Fibroblast of lung (primary cell): ENCODE measurements at places on chromosomes 3 and 15. TPM values are rescaled to one million over a fixed set of nuclear protein-coding genes. Genes with fewer than 3 reads are reported as not detected.

GRCh38 chr3:100402256-100402655 is 917 bp downstream of the LNP1 start:
- peak; percentile 47 for DNase-seq

DNA sequence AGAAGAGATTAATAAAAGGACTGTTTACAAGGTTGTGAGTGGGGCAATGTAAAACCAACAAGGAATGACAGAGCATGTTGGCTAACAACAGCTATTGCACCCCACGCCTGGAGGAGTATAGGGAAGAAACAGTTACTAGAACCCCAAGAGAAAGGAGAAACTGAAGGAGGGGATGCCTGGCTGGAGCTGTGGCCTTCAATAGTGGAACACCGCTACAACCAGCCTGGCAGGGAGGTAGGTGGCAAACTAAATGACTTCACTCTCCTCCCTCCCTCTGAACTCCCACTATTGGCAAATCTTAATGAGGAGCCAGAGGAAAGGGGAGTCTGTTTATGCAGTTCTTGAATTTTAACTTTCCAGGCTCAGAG is 7.2 kb upstream of the CD47 start:
- no peak for DNase-seq

GRCh38 chr3:14592836-14593235 is 52.7 kb upstream of the GRIP2 start:
- no peak for DNase-seq

DNA sequence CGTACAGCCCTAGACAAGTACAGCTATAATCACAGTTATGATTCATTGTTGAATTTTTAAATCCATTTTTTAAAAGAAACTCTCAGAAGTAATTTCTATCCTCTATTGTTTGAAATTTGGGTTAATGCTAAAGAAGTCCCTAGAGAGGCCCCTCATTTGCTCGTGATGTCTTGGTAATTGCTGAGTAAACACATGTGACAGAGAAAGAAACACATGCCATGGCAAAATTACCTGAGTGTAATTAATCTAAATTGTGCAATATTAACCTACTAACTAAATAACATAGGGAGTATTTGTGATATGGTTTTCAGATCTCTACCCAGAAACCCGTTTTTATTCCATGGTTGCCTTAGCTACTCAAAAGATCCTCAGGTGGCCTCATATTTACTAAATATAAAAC is 10.8 kb downstream of the NEK10 start:
- no peak for DNase-seq

- peak; percentile 66 for DNase-seq
These were observed 29.6 kb downstream of the PSMD6 start for GRCh38 chr3:63993653-63994079.

DNA sequence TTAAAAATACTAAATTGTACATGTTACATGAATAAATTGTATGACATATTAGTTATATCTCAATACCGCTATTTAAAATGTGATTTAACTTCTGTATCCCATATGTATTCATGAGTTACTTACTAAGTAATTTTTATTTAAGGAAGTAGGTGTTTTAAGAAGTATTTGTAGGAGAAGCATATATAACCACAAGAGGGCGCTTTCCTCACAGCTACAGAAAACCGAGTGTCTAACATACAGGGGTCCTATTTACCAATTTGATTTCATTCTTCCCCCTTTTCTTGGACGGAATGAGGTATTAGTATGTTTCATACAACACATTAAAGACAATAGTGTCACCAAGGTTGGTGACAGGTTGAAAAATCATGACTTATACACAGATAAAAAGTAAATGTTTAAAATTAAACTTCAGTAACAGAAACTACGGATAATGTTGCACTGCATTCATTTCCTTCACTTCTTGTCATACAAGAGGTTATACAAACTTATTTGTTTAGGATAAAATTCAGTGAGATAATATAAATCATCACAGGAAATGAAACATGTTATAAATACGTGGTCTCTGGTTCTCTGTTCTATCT is 253.6 kb downstream of the MAGI1 start:
- peak; percentile 68 for DNase-seq

- DNase-seq: peak; percentile 64
These were observed 43.5 kb downstream of the IFT57 start for GRCh38 chr3:108178676-108179075.

DNA sequence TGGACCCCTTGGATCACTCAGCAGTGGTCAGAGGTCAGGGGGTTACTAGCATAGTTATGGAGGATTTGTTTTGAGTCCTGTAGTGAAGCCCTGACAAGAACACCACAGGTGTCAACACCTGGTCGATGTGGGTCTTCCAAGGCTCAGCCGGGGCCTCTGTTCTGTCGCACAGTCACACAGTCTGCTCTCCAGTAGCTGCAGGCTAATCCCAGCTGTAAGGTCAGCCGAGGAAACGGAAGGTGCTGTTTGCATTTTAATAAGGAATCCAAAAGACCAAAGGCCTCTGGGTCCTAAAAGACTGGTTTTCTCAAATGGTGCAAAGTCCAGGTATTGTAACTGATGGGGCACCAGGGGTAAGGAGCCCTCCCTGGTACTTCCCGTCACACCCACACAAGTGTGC is 71.7 kb downstream of the RPLP1 start:
- no peak for DNase-seq

GRCh38 chr15:81573098-81573746 is 199.2 kb upstream of the TMC3 start:
- DNase-seq: no peak

- DNase-seq: no peak
These were observed 41.8 kb downstream of the CBLB start for GRCh38 chr3:105826778-105827634.

DNA sequence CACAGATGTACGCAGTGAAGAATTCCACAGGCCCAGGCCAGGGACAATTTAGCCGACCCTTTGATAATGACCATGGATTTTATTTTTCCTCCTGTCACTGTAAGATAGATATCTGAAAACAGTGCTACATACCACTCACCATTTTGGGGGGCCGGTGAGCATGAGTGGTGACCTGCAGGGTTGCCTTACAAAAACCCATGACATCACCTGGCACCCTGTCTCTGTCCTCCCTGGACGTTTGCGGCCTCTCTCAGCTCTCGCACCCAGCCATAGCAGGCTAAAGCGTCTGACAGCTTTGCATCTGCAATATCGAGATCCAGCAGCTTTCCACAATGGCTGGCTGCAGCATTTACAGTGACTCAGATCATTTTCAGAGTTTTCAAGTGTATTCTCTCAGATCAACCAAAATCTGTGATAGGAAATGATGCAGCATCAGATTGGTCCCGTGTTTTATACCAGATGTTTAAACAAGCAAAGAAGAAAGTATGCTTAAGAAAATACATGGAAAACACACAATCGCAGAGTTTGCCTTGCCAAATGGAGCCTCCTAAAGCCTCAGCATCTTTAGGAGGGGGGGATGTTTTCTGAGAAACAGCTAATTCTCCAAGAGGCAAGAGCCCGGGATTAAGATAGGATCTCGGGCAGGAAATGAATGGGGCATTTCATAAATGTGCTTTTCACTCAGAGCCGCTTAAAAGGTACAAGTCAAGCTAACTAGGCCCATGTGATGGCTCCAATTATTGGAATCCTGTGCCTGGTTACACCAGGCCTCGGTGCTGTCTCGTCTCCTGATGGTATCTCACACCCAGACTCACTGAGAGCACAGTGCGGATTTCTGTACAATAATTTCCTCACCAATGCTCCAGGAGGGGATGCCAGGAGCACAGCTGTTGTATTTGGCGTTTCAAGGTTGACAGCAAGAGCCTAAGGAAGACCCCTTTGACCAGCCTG is 257.3 kb downstream of the XXYLT1 start:
- no peak for DNase-seq

GRCh38 chr3:157844800-157845565 is 261.2 kb downstream of the SHOX2 start:
- no peak for DNase-seq

GRCh38 chr3:102125197-102125993 is 276.1 kb downstream of the NFKBIZ start:
- DNase-seq: no peak

- DNase-seq: peak; percentile 71
These were observed 3.5 kb upstream of the MTFMT start for GRCh38 chr15:65032801-65033537.

DNA sequence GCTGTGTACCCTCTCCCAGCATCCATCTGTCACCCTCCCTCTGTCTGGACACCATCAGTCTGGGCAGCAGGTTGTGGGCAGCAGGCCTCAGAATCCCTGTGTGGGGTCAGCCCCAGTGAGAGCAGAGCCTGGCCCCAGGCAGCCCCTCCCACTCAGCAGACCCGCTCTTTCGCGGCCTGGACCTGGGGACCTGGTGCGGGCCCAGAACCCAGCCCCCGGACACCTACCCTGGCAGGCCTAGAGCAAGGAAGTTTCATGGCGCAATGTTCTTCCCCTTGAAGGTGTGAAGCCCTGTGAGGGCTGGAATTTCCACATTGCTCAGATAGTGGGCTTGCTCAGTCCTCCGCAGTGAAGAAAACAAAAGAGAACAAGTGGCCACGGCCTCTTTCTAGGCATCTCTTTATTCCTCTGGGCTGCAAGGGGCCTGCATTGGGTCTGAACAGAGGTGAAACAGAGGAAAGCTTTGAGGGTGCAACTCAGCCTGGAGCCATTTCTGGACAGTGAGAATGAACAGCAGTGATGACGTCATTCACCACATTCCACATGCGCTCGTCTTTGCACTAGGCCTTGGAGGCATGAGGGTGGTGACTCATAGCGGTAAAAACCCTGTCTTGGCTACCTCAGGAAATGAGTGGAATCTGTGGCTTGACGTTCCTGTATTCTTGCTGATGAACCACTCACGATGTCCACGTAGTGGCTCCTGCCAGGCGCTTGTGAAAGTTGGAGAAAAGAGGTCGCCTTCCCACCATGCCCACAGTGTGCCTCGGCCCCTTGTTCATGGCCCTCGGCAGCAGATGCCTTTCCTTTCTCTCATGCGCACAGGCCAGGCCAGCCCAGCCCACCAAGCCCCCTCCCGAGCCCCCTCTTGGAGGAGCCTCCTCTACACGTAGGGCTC is 66.1 kb downstream of the SLC30A4 start:
- DNase-seq: peak; percentile 99

- no peak for DNase-seq
These were observed 790 bp downstream of the LAMP3 start for GRCh38 chr3:183161552-183162336.

DNA sequence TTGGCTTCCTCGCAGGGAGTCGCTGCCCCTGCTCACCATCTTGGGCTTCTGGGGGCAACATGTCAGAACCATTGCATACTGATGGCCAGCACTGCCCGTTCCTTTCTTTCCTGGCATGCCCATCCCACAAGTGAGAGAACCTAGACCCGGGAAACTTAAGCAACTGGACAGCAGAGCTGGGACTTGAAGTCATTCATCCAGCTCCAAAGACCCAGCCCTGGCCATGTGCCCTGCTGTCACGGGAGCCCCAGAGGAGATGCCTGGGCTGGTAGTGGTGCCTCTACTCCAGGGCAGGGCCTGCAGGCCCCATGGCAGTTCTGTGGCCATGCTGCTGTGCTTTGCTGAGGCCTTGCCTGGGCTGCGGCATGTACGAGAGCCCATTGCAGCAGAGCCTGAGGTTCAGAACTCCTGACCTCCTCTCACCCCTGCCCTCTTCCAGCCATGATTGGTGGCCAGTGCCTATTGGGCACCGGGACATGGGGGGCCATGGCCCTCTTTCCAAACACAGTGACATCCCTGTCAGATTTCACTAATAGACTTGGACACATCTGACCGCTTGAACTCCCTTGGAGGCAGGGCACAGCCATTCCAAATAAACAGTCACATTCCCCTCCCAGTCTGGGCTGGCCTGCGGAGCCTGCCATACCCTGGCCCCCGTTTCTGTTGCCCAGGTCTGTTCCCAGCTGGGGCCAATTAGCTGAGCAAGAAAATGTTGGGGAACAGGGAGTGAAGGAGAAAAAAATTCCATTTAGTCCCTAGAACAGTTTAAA is 115.9 kb downstream of the EEFSEC start:
- no peak for DNase-seq

DNA sequence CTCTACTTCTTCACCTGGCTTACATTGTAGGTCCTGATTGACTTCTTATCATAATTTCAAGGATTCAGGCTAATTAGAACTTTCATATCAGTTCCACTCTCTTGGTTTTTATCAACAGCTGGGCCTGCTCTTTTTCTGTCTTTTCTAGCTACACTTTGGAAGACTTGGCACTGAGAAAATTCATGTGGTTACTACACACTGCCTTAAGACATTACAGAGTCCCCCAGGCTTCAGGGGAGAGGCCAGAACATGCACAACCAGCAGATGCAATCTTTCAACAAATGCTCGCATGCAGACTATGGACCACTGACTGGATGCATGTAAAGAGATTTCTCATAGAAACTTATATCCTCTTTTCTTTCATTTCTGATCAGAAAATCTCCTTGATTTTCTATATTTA is 423.5 kb downstream of the TUSC7 start:
- DNase-seq: no peak

DNA sequence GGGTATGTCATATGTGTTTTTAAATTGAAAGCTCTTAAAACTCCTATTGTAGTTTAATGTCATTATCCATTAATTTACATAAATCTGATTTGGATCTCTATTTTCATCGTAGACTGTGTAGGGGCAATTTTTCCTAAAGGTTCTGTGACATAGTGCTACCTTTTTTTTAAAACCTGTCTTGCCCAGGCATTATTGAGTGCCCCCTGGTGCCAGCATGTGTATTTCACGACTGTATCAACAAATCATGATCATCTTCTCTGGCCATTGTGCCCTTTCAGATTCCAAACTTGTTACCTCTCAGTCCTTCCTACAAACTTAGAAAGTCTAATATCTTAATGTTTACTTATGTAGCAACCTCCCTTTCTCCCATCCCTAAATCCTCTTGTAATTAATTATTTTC is 97.2 kb upstream of the FLNB start:
- peak; percentile 17 for DNase-seq

DNA sequence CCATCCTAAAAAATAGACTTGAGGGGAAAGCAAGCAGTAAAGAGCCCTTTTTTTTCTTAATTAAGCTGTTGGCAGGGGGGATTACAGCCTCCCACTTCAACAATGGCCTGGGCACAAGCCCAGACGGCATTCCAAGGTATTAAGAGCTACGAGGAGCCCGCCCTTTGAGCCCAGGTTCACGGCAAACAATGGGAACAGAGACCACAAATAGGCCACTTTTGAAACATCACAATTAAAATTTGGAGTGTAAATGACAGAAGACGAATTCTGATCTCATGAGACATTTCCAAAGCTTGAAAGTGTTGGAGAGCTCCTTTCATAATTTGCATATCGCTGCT is 8.9 kb downstream of the CHSY1 start:
- peak; percentile 64 for DNase-seq

DNA sequence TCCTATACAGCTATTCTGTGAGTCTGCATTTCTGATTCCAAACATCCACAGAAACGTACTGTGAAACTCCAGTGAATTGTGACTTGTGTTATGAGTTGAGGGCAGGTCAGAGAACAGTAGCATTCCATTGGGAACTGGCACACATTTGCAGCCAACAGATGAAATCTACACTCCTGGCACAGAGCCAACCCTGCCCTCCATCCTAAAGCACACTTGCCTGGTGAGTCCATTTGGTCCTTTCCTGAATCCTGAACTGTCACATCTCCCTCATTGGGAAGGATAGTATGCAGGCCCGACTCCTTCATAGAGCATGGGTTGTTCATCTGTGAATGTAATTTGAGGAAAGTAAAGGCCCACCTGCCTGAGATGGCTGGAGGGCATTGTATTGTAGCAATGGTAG is 314.3 kb upstream of the RASGRP1 start:
- DNase-seq: no peak

- DNase-seq: peak; percentile 64
These were observed 5.1 kb downstream of the MAGEL2 start for GRCh38 chr15:23642413-23643044.

The ABCC5 gene
- total RNA-seq: 17.5 and 18.8 TPM in 2 replicates

The PIF1 gene
- total RNA-seq: 3.1 and 9.4 TPM in 2 replicates

The MCCC1 gene
- 19.8 and 29.1 TPM in 2 replicates for total RNA-seq

The PARP9 gene
- total RNA-seq: 44.2 and 56.0 TPM in 2 replicates

The IQCH gene
- total RNA-seq: 2.6 and 5.0 TPM in 2 replicates

The DIPK2A gene
- 67.5 and 96.1 TPM in 2 replicates for total RNA-seq

The EFCC1 gene
- total RNA-seq: not detected in 2 replicates

The CKMT1A gene
- not detected in 2 replicates for total RNA-seq

The GP9 gene
- total RNA-seq: not detected in 2 replicates
